Peyer's patch (tissue), 4 donors: ENCODE measurements at places on chromosomes 3 and 15. TPM values are rescaled to one million over a fixed set of nuclear protein-coding genes. Genes with fewer than 3 reads are reported as not detected.

The CHRD gene
- 0.53 TPM for total RNA-seq

The CHDH gene
- total RNA-seq: 57.8 TPM

The MIX23 gene
- total RNA-seq: 9.9 TPM

The LRRIQ4 gene
- total RNA-seq: not detected

The RPN1 gene
- 179 TPM for total RNA-seq

The HYAL1 gene
- total RNA-seq: 1.2 TPM

The ITGA11 gene
- 2.5 TPM for total RNA-seq

The GMPPB gene
- total RNA-seq: 46.4 TPM

The HHLA2 gene
- total RNA-seq: 276 TPM

The ROBO1 gene
- total RNA-seq: 9.5 TPM

The SLC2A2 gene
- 115 TPM for total RNA-seq

GRCh38 chr15:73924171-73924921, 1.9 kb upstream of the LOXL1 start:
- DNase-seq: no peak

GRCh38 chr3:99637016-99637367, 1.4 kb upstream of the COL8A1 start:
- DNase-seq: no peak

DNA sequence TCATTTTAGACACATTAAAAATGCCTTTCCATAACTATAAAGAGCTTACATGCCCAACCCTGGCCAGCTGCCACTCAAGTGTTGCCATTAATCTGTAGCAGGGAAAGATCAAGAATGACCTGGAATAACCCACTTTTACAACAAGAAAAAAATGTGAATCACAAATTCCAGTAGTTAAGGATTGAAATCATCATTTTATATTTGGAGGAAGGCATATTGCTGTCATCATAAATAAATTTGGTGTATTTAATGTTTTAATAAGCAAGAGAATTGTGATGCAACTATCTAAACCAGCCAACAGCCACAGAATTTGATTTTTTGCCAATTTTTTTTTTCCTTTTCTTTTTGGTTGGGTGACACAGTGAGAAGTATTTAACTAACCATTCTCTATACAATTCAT, 240.0 kb upstream of the SEMA6D start:
- DNase-seq: no peak

- DNase-seq: no peak
Observed at GRCh38 chr3:32816439-32817256, 1.1 kb upstream of the TRIM71 start.

GRCh38 chr15:60416484-60416883, 18.7 kb upstream of the ANXA2 start:
- DNase-seq: no peak

- DNase-seq: no peak
Observed at GRCh38 chr3:73592154-73593144, 32.3 kb downstream of the PDZRN3 start.

DNA sequence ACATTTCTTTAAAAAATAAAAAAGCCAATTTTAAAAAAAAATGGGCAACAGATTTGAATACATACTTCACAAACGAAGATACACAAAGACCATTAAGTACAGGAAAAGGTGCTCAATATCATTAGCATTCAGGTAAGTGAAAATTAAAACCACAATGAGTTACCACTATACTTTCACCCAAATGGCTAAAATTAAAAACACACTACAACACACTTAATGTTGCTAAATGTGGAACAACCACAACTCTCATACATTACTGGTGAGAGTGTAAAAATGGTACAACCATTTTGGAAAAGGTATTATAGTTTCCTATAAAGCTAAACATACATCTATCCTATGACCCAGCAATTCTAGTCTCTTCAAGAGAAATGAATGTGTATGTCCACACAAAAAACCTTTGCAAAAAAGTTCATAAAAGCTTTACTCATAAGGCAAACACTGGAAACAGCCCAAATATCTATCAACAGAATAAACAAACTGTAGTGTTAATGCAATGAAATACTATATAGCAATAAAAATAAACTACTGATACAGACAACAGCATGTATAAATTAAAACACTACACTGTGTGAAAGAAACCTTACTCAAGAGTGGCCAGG, 14.9 kb downstream of the IP6K1 start:
- no peak for DNase-seq

DNA sequence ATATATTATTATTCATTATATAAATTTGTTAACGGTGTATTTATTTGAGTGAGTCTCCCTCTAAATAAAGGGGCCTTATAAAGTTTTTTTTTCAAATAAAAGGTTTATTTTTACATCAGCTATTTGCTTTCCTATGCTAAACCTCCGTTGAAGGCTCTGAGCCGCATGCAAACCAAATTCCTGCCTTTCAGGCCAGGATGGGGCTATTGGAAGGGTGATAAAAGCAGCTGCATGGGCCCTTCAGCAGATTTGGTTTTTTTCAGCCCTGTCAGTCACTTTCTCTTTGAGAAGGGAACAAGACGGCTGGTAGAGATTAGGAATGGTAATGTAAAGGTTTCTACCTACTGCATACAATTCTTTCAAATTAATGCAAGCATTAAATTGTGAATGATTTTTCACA, 244.2 kb downstream of the WNT5A start:
- DNase-seq: no peak

DNA sequence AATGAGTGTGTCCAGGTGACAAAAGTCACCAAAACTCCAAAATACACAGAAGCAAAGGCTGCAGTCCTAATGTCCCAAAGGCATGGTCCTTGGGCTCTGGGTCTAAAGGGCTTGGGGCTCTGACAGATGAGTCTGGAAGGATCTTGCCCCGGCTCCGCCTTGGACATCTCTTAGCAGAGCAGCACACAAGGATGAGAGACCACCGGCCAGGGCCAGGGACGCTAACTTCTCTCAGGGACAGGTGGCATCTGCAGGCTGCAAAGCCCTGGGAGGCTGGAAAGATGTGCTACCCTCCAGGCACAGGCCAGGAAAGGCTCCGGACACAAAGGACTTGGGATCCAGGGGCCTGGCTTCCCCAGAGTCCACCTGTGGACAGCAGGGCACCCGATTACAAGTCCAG, 14.1 kb upstream of the SHISA5 start:
- no peak for DNase-seq

GRCh38 chr3:197484204-197484901, 71.4 kb downstream of the BDH1 start:
- DNase-seq: no peak

- DNase-seq: no peak
Observed at GRCh38 chr15:39491115-39491885, 89.6 kb upstream of the THBS1 start.

GRCh38 chr3:132556508-132557159, 40.4 kb upstream of the ACKR4 start:
- DNase-seq: no peak

GRCh38 chr3:155064920-155065319, 15.2 kb upstream of the MME start:
- no peak for DNase-seq

DNA sequence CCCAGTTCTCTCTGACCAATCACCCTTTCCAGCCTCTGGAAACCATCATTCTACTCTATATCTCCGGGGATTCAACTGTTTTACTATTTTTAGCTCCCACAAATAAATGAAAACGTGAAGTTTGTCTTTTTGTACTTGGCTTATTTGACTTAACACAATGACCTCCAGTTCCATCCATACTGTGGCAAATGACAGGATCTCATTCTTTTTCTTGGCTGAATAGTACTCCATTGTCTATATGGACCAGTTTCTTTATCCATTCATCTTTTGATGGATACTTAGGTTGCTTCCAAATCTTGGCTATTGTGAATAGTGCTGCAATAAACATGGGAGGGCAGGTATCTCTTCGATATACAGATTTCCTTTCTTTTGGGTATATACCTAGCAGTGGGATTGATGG, 34.1 kb downstream of the NRROS start:
- DNase-seq: no peak

DNA sequence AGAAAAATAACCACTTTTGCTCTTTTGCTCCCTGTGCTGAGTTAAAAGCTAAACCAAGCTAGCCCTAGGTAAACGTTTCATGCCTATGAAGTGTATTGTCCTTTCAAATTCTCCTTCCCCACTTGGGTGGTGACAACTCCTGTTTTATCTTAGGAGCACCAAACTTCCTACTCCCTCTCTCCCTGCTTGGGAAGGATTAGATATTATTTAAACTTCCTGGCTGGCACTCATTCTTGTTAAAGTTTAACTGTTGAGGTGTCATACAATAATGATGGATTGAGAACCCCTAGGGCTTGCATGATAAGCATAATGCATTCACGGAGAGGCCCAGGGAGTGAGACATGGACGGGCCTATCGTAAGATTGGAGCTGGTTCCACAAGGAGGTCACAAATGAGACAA, 29.5 kb downstream of the B4GALT4 start:
- DNase-seq: no peak

DNA sequence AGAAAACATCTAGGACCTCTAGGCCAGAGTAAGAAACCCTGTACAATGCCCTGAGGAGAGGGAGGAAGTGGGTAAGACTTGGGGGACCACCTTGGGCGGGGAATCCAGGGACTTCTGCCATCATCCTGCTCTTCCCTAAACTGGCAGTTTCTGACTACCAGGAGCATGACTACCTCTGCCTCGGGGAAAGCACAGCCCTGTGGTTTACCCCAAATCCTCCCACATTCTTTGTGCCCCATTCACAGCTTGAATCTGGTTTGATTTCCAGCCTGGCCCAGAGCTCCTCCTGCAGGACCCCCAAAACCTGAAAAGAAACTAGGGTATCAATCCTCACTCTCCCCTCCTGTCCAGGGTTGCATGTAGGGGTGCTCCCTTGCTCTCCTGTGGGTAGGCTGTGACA, 4.7 kb downstream of the C3orf18 start:
- DNase-seq: no peak

DNA sequence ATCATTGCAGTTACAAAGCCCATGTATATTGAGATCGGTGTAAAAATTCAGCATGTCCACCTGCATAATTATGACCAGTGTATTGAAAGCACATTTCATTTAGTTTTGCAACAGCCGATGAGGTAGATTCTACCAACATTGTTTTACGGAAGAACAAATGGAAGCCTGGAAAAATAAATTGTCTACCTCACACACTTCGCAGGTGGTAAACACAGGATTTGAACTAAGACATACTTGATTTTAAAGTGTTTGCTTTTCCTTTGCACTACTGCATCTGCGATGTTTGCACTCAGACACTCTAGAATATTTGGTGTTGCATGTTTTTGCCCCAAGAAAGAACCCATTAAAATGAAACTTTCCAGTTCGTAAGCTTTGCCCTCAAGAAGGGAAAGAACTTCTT, 148.4 kb downstream of the PGPEP1L start:
- no peak for DNase-seq

GRCh38 chr3:59963676-59964075, 913.9 kb upstream of the CFAP20DC start:
- DNase-seq: no peak

- DNase-seq: no peak
Observed at GRCh38 chr3:107493134-107493533, 29.6 kb upstream of the BBX start.

DNA sequence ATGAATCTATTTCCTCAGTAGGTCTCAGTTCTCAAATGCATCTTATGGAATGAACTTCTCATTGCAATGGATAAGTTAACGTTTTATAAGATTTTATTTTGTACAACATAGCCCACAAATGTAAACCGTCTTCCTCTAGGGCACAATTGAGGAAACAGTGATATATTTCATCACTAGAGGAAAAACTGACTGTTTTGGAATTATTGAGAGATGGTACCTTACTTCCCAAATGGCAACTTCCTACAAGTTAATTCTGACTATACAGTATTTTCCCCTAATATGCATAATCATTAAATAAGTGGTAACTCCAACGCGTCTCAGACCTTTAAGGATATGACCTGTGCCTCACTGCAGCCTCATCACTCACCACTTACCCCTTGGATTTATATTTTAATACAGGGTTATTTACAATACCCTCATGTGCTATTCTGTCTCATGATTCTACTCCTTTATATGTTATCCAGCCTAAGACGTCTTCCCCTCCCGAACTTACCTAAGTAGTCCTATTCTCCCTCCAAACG, 13.3 kb downstream of the GABPB1 start:
- DNase-seq: no peak
